ENCODE measurements at places on chromosomes 11 and 22.

DNA sequence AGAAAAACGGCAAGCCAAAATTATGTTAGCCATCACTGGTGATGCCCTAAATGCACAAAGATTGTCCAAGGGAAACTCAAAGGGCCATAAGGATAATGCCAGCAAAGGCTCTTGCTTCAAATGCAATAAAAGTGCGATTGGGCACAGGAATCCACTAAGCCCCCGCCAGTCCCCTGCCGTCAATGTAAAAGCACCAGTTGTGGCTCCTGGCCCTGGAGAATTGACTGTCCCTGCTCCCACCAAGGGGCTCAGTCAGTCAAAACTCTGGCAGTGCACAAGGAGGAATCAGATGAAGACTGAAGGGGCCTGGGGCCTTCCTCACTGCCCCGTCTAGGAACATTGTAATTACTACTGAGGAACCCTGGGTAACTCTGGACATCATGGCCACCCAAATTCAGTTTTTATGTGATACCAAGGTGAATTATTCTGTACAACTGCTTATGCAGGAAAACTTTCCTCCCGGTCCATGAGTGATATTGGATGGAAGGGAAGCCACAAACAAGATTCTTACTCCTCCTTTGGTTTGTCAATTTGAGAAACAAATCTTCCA is 85.6 kb downstream of the PIWIL4 start:
- DNase-seq = no peak

GRCh38 chr11:110587129-110587528 is 125.1 kb downstream of the ARHGAP20 start:
- DNase-seq = no peak

DNA sequence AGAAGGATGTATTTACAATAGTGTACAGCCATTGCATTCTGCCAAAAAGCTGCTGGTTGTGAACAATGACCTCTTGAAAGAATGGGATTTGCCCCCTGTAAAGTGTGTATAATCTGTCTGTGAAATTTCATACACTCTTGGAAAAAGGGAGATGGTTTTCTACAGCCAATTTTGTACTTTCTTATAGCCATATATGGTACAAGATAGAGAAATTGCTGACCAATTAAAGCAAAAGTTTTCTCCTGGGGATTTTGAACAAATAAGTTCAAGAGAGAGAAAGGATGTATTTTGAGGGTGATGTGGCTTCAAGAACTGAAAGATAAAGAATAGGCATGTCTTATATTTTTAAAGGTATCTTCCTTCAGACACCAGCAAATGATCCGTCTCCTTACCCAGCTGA is 211.0 kb downstream of the NAV2 start:
- peak; percentile 33 for DNase-seq

DNA sequence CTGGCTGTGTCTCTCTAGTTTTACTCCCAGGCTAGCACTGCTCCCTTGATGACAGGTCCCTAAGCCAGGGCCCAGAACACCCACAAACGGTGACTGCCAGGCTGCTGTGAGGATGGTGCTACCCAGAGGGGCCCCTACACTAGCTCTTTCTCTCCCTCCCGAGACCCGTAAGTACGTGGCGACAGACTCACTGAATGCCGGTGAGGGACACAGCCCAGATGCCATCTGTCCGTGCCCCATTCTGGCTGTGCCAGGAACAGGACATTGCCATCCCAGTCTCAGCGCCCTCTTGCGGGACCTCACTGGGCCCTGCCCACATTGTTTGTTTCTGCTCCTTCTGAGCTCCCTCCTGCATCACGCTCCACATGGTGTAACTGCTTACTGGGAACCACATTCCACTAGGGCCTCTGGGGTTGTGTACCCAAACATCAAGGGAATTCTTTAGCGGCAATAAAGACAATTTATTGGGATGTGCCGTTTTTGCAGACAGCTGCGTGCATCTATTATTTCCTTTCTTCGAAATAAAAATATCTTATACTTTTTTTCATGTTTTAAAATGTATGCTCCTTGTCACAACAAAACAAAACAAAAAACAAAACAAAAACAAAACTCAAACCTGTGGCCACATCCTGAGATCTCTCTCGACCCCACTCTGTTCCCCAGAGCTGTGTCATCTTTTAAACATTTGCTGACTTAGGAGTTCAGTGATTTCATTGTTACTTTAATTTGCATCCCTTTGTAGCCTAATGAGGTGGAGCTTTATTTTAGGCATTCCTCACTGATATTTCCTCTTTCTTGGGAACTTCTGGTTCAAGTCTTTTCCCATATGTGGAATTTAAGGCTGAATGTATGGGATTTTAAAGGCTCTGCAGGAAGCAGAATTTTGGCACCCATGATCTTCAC is 4.4 kb upstream of the TPCN2 start:
- DNase-seq = peak; percentile 84

DNA sequence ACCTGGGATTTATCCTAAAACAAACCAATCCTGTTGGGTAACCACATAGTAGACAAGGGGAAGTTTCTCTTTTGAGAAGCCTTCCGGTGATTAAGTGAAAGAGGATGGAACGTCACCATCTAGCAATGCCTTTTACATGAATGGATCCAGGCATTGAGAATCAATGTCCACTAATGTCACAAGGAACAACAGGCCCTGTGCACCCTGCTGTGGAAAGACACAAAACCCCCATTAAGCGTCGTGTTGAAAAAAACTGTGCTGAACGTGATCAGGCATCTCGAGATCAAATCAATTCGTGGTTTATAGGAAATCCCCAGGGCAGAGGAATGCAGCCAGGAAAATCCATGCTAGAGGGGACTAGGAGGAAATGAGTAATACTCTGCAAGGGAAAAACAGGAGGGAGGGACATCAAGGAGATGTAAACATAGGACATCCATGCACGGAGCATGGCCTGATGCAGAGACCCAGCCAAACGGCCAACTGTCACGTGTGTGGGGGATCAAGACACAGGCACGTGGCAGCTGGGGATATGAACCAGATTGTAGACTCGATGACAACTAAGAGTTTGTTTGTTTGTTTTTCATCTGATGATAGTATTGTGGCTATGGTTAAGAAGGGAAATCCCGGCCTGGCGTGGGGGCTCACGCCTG is 38.6 kb upstream of the CARS1 start:
- DNase-seq = peak; percentile 84

DNA sequence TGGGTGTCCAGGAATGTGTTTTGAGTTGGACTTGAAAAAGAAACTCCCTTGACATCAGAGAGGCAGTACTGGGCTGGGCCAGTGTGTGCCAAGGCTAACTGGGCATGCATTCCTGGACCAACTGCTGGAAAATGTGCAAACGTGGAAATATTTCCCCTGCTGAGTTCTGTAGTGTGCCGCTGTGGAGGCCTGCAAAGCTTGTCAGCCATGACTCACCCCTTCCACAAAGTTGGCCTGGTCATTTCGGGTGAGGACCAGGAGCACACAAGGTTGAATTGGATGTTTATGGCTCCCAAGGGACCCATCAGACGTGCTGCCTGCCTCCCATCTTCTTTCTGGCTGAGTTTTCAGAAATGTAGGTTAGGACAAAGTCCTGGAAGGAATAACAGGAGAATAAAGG is 513.1 kb downstream of the MIAT start:
- DNase-seq = peak; percentile 95

DNA sequence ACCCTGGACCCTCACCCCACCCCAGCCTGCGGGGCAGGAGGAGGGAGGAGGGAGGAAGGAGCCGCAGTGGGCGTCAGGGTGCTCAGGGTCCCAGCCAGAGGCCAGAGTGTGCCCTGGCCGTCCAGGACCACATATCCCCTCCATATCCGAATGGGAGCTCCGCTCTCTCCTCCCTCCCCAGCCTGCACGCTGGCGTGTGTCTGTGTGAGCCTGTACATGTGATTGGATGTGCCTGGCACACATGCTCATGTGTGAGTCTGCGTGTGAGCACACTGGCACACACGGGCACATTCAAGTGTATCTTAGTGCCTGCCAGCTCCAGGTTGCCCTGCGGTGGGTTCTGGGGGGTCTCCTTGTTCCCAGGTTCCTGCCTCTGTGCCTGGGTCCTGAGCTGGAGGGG is 8.1 kb downstream of the TSSC4 start:
- no peak for DNase-seq

DNA sequence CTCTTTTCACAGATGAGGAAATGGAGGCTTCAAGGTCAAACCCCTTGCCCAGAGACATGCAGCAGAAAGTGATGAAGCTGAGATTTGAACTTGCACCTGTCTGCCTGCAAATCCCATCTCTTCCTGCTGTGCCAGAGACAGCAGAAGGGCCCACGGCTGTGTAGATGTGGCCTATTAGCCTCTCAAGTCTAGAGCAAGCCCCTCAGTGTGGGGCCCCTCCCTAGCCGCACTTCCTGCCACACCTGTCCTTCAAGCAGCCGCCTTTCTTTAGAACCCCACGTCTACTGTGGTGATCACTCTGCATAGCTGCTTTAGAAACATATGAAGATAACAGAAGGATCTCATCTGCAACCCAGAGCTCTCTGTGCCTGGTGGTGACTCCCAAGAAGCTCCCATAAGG is 41.2 kb upstream of the JAM3 start:
- no peak for DNase-seq

DNA sequence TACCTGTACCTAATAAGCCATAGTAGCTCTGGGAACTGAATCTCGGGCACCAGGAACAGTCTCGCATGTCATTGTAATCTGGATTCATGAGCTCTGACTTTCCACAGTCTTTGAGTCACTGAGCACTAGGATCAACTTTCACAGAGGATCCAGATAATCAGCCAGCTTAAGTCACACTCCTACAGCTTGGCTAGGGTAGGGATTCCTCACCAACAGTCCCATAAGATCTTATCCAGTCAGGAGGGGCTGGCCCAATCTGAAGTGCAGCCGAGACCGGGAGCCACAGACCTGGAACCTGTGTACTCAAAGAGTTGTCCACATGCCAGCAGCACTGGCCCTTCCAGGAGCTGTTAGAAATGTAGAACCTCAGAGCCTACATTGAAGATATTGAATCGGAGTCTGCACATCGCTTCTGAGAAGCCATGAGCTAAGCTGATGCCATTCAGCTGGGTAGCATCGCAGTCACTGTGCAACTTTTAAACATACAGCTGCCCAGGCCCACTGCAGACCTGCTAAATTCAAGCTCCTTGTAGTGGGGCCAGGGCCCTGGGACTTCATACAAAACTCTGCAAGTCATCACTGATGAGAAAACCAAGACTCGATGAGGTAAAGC is 538.8 kb upstream of the B3GAT1 start:
- peak; percentile 68 for DNase-seq

- DNase-seq = no peak
These were observed 5.1 kb upstream of the PDGFD start for GRCh38 chr11:104169091-104169490.

DNA sequence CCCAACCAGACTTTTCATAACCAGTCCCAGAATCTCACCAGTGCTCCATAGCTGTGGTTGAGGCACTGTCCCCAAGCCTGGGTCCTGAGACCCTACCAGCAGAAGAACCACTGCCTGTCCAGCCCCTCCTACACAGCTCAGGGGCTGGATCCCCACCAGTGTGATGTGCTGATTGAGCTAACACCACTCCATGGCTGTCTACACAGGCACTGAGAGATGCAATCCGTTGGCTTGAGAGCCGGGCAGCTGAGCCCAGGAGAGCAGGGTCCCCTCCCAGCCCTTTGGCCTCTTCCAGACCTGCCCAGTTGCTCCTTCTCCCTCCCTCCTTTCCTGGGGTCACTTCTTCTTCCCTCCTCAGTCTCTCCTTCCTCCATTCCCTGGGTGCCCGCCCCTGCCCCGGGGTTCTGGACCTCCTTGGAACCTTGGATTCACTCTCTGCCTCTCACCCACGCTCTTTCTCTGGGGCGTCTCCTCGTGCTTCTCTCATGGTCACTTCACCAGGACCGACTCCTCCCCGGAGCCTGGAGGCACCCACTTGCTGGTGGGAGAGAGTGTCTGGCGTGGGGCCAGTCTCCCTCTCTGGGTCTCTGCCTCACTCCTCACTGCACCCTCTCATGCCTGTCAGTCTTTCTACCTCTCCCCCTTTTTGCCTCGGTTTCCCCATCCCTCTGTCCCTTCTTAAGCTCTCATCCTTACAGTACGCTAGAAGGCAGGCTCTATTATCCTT is 706 bp upstream of the SCYL1 start:
- no peak for DNase-seq

DNA sequence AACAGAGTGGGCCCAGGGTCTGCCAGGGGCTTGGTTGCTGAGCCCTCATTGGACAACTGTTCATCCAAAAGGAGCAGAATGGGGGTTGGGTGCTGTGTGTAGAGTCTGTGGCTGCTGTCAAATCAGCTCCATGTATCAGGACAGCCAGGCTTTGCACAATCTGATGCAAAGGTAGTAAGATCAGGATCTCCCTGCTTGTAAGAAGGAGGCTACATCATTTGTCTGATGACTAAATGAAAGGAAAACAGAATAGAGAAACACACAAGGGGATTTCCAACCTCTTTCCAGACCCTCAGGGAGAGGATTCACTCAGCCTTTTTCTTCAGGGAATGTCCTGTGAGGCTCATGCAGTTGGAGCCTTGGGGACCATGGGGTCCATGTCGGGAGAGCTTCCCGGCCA is 7.2 kb downstream of the MICAL2 start:
- no peak for DNase-seq

DNA sequence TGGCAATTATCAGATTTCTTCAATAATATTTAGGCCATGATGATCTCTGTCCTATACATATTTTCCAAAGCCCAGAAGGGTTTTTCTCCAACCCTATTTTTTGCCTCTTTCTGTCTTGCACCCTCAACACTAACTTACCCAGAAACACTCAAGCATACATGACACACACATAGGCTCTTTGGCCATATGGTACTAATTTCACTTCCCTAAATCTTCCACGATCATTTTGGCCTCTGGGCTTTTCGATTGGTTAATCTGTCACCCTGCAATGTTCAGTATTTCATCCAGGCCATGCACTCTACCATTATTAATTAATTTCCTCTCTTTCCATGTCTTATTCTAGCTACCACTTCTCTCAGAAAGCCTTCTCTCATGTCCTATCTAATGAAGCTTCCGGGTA is 59.8 kb downstream of the LUZP2 start:
- DNase-seq = no peak

- DNase-seq = peak; percentile 89
These were observed 86.1 kb upstream of the HORMAD2 start for GRCh38 chr22:29994027-29994715.

GRCh38 chr22:37933711-37934376 is 19.6 kb downstream of the C22orf23 start:
- DNase-seq = peak; percentile 95

- no peak for DNase-seq
These were observed 25.6 kb downstream of the SYT7 start for GRCh38 chr11:61555051-61555969.

GRCh38 chr22:23282089-23282501 is 101.8 kb downstream of the BCR start:
- peak; percentile 8 for DNase-seq

- DNase-seq = no peak
These were observed 49.4 kb upstream of the CEP295 start for GRCh38 chr11:93611836-93612677.

- DNase-seq = no peak
These were observed 16.2 kb upstream of the ST3GAL4 start for GRCh38 chr11:126339073-126339862.

GRCh38 chr11:119937412-119937811 is 200.5 kb downstream of the TRIM29 start:
- DNase-seq = no peak

GRCh38 chr11:129733981-129734380 is 81.7 kb upstream of the TMEM45B start:
- DNase-seq = no peak

All from fibroblast of skin of right biceps (primary cell).